ENCODE measurements at places on chromosomes 5 and 9. TPM values are rescaled to one million over a fixed set of nuclear protein-coding genes. Genes with fewer than 3 reads are reported as not detected.

The ANKRD18A gene
- total RNA-seq = not detected

The PDE6A gene
- total RNA-seq = 0.06 TPM

The FBP1 gene
- 0.57 TPM for total RNA-seq

The RGS7BP gene
- 2.8 TPM for total RNA-seq

The GFPT2 gene
- total RNA-seq = 0.97 TPM

All from bladder microvascular endothelial cell (primary cell).